Activated CD4-positive, alpha-beta T cell treated with anti-CD3 and anti-CD28 coated beads, Interleukin-2, Interleukin-6, amounts not matched to agents 100 ng/mL and 50 ng/mL, durations not matched to agents 16 hours and 8 hours (primary cell): ENCODE measurements at places on chromosomes 4 and X.

DNA sequence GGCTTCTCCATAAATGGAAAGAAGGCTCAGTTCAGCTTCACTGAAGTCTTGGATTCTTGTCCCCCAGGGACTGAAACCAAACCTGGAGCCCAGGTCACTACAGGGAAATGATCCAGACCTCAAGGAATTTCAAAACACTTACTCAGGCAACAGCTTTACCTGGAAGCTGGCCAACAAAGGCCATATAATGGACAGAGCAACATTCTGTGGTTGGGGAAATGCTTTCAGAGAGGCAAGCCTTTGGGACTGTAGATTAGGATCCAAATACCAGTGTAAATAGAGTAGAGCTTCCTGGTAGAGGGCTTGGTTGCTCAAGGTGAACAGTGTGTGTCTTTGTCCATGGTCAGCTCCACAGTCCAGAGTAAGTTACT, 57.0 kb upstream of the PROM1 start:
- DNase-seq, result no peak

DNA sequence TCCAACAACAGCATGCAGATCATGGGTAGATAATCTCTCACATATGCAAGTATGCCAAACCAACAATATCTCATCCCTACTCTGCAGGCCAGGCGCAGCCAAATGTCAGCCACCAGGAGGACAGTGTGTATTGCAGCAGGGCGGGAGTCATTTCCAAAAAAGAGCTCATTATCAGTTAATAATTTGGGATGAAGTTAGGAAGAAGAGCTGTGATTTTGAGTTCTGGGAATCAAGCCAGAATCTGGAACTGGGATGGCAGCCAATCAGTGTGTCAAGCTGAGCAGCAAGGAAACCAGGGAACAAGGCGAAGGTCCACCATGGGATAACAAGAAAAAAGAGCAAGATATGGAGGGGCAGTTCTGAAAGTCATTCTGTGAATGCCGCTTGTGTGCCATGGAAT, 88.2 kb upstream of the CAMK2D start:
- DNase-seq, result no peak

GRCh38 chrX:153408871-153409351, 2.4 kb upstream of the ZFP92 start:
- no peak for DNase-seq

GRCh38 chrX:115592997-115593734, 32.2 kb downstream of the PLS3 start:
- no peak for DNase-seq

DNA sequence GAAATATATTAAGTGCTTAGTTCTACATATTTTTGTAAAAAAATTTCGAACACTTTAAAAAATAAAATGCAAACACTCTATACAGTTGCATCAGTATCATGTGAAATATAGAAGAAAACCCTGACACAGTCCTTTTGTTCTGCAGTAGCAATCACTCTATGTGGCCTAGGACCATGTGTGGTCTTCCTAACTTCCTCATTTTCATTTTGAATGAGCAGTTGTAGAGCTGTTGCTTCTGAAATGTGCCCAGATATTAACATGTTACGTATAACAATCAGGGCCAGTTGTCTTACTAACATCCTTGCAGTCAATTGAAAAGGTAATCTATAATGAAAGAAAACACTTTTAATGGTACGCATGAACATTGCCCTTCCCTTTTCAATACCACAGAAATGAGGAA, 107.9 kb downstream of the ZNF827 start:
- no peak for DNase-seq

- no peak for DNase-seq
Observed at GRCh38 chr4:64000241-64000640, 409.0 kb downstream of the TECRL start.

GRCh38 chr4:78880874-78881492, 58.3 kb downstream of the PAQR3 start:
- no peak for DNase-seq

GRCh38 chr4:182854466-182854865, 62.7 kb downstream of the DCTD start:
- no peak for DNase-seq

DNA sequence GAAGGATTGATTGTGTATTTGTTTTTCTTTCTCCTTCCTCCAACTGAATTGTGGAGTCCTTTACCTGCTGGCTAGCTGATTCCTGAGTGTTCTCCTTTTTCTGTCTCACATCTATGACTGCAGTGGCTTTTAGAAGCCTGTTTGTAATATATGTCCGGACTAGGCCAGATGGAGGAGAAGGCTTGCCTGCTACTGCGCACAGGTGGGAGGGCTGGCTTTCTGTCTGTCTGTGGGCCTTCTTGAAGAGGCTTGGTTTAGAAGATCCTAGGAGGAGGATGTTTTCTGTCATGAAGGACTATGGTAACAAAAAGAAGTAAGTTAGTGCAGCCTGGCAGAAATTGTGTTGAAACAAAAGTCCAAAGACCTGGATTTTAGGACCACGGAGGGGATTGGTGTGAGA, 8.5 kb downstream of the PPP1R3F start:
- DNase-seq, result no peak

GRCh38 chr4:81106150-81106549, 75.6 kb downstream of the BMP3 start:
- DNase-seq, result no peak

GRCh38 chrX:153750127-153750774, 13.8 kb upstream of the PLXNB3 start:
- no peak for DNase-seq

DNA sequence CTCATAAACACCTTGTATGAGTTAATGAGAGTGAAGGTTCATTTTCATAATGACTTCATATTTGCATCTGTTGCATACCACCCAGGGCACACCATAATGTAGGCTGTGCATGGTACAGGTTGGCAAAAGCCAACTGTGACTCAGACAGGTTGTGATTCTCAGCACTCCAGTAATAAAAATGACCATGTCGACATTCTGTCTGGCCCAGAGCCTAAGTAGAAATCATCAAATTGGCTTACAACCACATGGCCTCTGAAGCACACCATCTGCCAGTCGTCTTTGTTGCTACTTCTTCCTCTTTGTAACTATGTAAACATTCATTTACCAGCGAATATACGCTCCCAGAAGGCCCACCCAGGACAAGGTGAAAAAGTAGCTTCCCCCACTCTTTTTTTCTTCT, 459.5 kb downstream of the GASK1B start:
- no peak for DNase-seq

DNA sequence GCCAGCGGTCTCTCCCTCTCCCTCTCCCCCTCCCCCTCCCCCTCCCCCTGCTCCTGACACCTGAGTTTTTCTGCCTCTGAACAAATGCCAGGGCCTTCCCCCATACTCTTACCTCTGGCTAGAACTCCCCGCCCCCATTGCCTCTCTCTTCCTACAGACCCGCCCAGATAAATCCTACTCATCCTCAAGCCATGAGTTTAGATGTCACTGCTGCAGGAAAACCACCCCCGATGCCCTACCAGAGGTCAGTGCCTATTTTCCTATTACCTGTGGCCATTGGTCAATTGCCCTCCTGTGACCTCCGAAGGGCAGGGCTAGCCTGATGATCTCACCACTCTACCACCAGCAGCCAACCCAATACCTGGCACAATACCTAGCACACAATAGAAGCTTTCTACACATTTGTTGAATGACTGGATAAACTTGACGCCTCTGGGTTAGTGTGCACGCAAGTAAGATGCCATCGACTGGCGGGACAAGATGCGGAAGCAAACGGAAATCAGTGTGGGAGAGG, 43.7 kb downstream of the SLC2A9 start:
- no peak for DNase-seq

- no peak for DNase-seq
Observed at GRCh38 chrX:2650865-2651264, 40.2 kb upstream of the CD99 start.

DNA sequence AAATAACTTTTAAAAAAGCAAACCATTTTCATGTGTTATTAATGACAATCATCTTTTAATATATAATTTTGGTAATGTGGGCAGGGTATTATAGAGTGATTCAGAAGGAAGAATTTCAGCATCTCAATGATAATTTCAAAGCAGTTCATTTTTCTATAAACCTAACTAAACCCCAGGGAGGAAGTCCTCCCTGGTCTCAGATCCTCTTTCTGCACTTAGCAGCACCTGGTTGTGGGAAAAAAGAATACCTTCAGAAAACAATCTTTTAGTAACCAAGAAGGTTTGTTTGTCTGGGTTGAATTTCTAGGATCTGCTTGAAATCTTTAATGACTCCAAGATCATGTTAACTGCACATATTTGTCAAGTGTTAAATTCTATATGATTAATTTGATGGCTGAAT, 29.9 kb downstream of the DKK2 start:
- DNase-seq, result no peak

DNA sequence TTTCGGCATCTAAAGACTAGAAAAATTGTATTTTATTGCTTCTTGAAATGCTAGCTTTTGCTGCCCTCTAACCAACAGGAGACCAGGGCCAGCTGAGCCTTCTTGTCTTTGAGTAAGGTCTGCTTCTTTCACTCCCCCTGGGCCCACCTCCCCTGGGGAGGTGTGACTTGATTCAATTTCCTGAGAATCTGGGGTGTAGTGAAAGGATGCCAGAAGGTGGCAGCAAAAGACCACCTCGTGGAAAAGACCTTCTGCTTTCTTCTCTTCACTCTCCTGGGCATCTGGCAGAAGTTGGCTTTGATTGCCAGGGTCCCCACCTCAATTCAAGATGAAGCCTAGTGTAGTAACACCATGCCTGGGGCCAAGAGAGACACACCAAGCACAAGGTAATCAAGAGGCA, 96.5 kb upstream of the MAOA start:
- peak; percentile 36 for DNase-seq

- DNase-seq, result no peak
Observed at GRCh38 chrX:100750883-100751282, 19.0 kb upstream of the SYTL4 start.
